ENCODE measurements at places on chromosomes 13 and 19.

DNA sequence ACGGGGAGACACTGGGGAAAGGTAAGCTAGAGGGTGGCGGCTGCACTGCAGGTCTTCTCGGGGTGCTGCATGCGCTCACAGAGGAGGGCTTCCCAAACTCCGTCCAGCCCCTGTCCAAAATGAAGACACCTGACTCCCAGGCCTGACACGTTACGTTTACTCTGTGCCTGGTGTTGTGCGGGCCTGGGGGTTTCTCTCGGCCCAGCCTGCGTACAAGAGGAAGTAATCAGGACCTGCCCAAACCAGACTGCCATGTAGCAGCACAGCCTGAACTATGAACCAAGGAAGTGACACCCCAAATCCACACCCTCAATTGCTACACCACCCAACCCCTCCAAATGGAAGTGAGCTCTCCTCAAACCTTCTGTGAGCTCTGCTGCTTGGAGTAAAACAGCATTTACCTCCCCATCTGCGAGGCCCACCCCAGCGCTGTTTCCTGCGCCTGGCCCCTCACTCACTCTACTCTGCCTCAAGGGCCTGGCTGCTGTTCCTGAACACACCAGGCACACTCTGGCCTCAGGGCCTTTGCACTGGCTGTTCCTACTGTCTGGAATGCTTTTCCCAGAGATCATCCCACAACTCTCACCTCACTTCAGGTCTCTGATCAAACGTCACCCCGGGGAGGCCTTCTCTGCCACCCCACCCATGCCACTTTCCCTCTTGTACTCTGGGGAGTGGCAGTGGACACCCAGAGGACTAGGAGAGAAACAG, 3.0 kb downstream of the HSPBP1 start:
- DNase-seq = no peak

DNA sequence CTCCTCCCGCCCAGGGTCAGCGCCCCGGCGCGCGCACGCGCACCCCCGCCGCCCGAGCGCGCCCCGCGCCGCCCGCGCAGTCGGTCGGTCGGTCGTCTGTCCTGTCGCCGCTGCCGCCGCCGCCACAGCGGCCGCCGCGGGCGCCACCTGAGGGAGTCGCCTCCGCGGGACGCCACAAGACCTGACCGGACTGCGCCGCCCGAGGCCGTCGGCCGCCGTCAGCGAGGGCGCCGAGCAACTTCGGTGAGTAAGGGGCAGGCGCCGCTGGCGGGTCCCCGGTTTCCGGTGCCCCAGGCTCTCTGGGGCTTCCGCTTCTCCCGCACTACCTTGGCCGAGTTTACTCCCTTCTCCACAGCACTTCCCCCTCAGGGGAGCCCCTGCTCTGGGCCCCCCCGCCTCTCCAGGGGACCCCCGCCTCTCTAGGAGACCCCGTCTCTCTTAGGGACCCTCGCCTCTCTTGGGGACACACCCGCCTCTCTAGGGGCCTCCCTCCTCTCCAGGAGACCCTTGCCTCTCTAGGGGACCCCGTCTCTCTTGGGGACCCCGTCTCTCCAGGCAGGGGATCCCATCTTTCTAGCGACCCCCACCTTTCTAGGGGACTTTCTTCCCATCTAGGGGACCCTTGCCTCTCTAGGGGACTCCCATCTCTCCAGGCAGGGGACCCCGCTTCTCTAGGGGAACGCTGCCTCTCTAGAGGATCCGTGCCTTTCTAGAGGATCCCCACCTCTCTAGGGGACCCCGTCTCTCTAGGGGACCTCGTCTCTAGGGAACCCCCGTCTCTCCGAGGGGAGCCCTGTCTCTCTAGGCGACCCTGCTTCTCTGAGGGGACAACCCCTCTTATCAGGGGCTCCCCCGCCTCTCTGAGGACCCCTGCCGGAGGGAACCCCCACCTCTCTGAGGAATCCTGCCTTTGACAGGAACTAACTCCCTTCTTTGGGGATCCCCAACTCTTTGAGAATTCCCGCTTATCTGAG, 19.3 kb upstream of the GATAD2A start:
- no peak for DNase-seq

DNA sequence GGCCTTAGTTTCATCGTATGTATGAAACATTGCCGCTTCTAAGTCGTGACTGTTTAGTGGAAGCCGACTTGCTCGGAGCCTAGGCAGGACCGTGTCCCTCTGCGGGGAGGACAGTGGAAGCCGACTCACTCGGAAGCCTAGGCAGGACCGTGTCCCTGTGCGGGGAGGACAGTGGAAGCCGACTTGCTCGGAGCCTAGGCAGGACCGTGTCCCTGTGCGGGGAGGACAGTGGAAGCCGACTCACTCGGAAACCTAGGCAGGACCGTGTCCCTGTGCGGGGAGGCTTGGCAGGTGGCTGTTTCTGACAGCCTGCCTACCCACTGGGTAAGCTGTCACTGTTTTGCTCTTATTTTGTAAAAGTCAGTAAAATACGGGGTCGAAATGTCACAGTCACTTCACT, 20.4 kb upstream of the DCUN1D2 start:
- DNase-seq = no peak

DNA sequence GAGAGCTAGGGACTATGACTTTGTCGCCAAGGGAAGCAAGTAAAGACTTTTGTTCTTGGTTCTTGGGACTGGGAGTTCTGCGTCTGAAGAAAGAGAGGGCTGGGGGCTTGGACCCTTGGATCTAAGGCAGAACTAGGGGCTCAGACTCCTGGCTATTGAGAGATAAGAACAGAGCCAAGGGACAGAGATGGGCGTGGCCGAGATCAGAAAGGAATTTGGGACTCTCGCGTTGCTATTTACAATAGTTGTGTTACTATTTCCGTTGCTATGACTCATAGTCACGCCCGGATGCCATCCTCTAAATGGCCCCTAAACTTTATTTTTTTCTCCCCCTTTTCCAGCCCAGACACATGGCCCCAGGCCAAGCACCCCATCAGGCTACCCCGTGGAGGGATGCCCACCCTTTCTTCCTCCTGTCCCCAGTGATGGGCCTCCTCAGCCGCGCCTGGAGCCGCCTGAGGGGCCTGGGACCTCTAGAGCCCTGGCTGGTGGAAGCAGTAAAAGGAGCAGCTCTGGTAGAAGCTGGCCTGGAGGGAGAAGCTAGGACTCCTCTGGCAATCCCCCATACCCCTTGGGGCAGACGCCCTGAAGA, 759 bp downstream of the PPP1R15A start:
- DNase-seq = peak; percentile 87

- DNase-seq = no peak
These were observed 18.2 kb downstream of the IL17D start for GRCh38 chr13:20721454-20722357.

- DNase-seq = no peak
These were observed 17.9 kb upstream of the CSNK1A1L start for GRCh38 chr13:37123337-37123736.

DNA sequence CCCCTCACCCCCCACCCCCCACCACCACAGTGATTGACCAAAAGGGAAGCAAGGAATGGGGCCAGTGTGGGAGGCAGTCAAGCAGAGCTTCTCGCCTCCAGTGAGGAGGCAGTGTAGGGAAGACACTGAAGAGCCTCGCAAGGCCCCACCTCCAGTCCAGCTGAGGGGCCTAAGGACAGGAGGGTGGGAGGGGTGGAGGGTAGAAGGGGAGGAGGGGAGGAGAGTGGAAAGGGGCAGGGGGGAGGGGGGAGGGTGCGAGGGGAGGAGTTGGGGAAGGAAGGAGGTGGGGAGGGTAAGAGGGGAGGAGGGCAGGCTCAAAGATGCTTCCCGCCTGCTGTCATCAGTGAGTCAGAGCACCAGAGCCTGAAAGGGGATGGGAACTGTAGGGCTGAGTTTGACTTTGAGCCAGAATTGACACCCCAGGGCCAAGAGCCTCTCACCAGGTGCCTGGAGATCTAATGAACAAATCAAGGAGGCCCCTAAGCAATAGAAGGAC, 786.2 kb downstream of the UQCRFS1 start:
- DNase-seq = no peak

DNA sequence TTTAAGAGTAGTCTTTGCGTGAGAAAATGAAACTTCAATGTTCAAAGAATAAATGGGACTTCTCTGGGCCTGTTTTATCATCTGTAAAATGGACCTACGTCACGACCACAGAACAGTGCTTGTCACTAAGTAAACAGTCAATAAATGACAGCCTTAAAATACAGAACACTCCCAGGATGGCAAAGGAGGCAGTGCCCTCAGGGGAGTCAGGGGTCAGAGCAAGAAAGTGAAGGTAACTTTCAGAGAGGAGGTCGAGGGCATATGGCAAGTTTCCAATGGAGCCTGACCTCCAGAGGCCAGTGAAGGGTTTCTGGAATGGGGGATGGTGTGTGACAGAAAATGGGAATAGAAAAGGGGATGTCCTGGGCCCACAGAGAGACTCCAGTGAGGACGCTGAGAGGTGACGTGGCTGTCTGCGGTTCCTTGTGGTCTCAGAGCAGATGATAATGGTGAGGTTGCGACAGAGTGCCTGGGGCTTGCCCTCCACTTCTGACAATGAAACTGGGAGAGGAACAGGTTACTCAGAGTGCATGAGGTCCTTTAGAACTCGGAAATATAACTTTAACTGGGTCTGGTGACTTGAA, 91.8 kb downstream of the UBL3 start:
- peak; percentile 98 for DNase-seq

- DNase-seq = no peak
These were observed 106.2 kb downstream of the SHISA2 start for GRCh38 chr13:25945596-25945995.

DNA sequence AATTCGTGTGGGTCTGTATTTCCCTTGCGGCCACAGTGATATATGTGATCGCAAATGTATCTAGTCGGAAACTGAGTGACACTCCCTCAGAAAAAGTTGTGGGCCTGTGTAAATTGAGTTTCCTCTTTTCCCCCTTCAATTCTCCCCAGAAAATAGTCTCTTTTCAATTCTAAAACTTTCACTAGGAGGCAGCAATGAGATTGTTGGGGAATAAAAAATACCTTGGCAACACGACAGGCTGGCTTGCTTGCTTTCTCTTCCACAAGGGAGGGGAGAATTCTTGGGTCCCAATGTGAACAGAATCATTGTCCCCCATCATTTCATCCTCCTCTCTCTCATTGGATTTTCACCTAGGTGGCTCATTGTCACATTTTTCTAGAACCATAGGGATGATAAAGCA, 3.7 kb upstream of the SOX21 start:
- DNase-seq = no peak

DNA sequence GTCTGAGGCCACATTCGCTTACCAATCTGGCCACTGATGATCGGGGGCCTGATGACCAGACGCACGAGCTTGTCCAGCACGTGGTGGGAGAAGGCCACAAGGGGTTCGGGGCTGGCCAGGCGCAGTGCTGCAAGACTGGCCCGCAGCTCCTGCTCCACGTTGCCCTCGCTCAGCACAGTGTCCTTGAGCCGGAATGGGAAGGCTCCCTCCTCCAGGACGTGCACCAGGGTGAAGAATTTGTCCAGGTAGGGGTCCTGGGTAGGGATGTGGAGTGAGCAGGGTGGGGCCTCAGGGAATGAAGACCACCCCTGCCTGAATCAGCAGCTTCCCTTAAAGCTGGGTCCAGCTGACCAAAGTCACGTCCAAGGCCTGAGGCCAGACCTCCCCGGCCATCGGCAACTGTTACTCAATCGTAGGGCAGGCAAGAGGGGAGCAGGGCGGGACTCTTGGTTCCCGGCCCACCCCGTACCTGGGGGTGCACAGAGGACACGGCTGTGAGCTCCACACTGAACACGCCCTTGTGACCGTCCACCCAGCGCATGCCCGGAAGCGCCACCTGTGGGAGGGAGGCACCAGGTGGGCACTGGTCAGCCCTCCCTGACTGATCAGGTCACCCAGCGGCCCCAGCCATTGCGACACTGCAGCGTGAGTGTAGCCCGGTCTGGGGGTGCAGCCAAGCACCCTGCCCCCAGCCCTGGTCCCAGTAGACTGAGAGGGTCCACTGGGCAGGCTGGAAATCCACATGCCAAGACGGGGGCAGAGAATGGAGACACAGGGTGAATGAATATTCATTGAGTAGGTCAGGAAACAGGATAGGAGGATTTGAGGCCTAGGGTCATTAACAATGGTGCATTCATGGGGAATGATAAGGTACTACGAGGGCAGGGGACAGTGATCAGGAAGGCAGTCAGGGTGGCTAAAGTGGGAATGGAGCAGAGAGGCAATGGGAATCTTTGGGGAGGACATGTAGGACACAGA, 2.8 kb upstream of the ANGPTL8 start:
- DNase-seq = no peak

GRCh38 chr13:46288570-46289259, 77.0 kb downstream of the LRRC63 start:
- DNase-seq = peak; percentile 85

- DNase-seq = no peak
These were observed 52.7 kb downstream of the TSC22D1 start for GRCh38 chr13:44523146-44524015.

GRCh38 chr19:7870571-7871436, 3.4 kb downstream of the PRR36 start:
- DNase-seq = peak; percentile 17

- DNase-seq = no peak
These were observed 117.3 kb downstream of the ZDHHC20 start for GRCh38 chr13:21341637-21342422.

DNA sequence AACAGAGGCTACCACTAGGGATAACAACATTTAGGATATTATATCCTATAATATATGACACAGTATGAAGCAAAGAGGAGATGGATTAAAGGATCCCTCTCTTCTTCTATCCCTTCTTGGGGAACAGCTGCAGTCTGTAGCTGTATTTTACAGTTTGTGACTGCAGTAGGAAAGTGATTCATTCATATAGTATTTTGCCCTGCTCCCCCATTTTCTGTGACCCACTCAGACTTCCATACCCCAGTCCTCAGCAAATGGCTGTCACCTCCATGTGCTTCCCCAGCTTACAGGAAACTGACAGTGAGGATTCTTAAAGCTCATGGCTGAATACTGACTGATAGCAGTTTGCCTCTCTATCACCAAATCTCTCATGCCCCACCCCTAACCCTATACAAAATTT, 27.5 kb downstream of the MICU2 start:
- DNase-seq = no peak

DNA sequence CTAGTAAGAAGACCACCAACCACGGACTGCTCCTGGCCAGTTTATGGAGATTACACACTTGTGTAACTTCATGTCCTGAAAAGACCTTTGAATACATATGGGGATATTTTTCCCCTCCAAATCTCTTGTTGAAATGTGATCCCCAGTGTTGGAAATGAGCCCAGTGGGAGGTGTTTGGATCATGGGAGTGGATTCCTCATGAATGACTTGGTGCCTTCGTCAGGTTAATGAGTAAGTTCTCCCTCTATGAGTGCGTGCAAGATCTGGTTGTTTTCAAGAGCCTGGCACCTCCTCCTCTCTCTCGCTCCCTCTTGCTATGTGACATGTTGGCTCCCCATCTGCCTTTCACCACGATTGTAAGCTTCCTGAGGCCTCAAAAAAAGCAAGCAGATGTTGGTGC, 769.0 kb upstream of the SLITRK1 start:
- DNase-seq = no peak

- no peak for DNase-seq
These were observed 24.9 kb upstream of the RNF113B start for GRCh38 chr13:98201984-98202383.

- no peak for DNase-seq
These were observed 12.7 kb upstream of the FKRP start for GRCh38 chr19:46732966-46733689.

GRCh38 chr19:392375-392970, 16.5 kb downstream of the C2CD4C start:
- DNase-seq = no peak

- no peak for DNase-seq
These were observed 13.4 kb upstream of the WDR18 start for GRCh38 chr19:970695-971094.

Data from AML-193 (cell line).